ENCODE measurements at places on chromosomes 13 and 19.

- no peak for DNase-seq
Measured at GRCh38 chr13:45926741-45927140, 75.2 kb upstream of the SIAH3 start.

DNA sequence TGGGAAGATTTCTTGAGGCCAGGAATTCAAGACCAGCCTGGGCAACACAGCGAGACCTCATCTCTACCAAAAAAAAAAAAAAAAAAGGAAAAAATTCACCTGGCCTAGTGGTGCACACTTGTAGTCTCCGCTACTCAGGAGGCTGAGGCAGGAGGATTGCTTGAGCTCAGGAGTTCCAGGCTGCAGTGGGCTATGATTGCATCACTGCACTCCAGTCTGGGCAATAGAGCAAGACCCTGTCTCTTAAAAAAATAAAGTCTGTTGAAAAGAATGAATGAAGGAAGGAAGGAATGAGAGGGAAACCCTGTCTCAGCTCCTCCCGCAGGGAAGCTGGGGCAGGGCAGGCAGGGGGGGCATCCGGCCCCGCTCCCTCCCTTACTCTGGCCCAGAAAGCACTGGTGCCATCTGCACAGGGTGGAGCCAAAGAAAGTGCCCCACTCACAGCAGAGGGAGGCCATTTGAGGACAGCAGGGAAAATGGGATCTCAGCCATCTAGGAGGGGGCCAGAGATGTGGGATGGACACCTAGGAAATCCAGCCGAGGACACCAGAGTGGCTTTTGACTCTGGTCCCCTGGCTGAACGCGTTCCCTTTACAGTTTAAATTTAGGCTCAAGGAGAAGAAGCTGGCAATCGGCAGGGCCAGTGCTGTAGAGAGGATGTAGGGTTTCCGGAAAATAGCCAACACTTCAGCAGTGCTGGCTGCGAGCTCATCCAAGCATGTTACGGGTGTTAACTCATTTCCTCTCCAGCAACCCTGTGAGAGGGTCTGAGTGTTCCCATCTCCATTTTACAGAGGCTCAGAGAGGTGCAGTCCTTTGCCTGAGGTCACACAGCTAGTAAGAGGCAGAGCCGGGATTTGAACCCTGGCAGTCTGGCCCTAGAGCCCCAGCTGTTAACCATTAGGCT, 3.6 kb upstream of the HPN start:
- no peak for DNase-seq

DNA sequence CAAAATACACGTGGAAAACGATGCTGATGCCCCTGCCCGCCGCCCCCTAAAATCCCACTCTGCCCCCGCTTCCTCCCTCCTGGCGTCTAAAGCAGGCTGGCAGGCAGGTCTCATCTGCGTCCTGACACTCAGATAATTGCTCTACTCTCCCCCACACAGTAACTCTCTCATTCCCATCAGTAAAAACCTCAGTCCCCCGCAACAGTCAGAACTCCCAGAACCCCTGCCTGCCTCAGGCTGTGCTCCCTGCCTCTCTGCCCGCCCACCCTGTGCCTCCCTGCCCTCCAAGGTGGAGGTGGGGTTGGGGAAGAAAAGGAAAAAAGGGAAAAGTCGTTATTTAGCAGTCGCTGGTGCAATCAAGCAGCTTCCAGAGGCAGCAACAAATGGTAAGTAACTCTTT, 473.7 kb downstream of the EFNB2 start:
- DNase-seq, result no peak

GRCh38 chr13:113002206-113002912, 33.3 kb downstream of the MCF2L start:
- no peak for DNase-seq

DNA sequence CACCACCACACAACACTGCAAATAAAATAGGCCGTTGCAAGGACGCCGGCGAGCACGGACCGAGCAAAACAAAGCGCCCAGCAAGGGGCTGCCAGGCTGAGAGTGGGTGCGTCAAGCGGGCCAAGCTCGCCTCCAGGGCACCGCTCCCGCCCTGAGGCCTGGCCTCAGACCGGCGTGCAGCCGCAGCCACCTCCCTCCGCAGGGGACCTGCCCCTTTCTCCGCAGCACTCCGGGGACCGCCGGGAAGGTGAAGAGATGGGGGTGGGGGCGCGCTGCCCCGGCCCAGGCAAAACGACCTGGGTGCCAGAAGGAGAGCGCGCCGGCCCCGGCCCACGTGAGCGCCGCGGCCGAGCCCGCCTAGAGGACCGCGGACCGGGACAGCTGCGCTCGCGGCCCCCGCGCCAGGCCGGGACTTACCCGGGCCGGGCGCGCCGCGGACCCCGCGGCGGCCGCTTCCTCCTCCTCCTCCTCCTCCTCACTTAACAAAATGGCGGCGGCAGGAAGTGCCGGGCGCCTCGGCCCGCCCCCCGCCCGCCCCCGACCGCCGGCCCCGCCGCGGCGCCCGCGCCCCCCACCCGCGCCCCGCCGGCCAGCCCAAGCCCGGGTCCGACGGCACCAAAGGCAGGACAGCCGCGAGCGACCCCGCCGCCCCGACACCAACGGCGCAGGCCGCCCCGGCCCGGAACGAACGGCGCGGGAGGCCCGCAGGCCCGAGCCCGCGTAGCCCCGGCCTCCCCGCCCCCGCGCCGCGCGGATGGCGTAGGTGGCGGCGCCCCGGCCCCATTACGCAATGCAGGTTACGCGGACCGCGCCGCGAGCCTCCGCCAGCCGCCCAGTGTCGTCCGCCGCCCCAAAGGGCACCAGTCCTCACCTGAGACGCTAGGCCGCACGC, 674 bp downstream of the BRD4 start:
- peak; percentile 76 for DNase-seq

DNA sequence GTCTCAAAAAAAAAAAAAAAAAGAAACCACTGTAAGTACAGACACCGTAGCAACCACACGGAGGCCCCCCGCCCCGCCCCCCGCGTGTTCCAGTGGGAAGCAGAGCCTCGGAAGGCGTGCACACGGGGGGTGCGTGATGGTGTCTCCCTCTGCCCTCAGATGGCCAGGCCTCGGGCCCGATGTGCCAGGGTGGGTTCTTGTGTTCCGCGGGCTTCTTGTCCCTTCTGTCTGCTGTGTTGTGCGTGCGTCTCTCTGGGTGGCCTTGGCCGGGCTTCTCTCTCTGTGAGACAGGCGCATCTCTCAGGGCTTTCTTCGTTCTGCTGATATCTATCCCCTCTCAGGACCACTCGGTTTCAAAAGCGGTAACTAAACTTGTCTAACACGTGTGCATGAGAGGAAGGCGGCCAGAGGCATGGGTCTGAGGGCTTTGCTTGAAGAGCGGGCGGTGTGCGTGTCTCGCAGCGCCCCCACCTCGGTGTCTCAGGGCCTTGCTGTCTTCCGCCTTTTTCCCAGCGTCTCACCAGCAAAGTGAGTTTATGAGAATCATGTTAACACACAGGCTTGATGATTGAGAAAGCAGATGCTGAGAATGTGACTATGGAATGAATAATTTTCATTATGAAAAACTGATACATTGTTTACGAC, 12.6 kb downstream of the ATP11A start:
- no peak for DNase-seq

DNA sequence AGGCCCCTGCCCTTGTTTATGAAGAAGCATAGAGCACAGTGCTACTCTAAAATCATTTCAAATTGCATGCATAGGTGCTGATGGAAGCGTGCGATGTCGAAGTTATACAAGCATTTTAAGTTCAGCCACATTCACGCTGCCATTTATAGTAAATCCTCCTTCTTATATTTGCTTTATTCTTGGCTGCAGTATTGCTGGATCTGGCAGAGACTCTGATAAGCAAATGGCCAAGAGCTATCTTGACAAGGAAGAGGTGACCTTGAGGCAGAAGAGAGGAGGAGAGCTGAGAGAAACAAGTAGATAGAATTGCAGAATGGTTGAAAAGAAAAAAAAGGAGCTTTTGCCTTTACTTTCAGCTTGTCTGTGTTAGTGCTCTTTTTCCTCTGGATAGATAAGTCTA, 18.9 kb upstream of the MYO16 start:
- no peak for DNase-seq

DNA sequence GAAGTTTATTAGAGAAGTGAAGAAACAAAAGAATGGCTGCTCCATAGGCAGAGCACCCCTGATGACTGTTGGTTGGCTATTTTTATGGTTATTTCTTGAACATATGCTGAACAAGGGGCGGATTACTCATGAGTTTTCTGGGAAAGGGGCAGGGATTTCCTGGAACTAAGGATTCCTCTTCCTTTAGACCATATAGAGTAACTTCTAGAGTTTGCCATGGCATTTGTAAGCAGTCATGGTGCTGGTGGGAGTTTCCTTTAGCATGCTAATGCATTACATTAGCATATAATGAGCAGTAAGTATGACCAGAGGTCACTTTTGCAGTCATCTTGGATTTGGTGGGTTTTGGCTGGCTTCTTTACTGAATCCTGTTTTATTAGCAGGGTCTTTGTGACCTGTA, 38.7 kb upstream of the PCDH8 start:
- DNase-seq, result no peak

DNA sequence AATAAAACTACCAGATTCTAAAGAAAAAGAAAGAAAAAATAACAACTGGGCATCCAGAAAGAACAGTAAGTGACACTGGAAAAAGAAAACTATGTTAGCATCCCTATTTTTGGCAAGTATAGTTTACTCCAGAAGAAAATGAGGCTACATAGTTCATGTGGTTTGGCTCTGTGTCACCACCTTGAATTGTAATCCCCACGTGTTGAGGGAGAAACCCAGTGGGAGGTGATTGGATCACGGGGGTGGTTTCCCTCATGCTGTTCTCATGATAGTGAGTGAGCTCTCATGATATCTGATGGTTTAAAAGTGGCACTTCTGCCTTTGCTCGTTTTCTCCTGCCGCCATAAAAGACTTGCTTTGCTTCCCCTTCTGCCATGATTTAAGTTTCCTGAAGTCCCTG, 76.9 kb downstream of the ITGBL1 start:
- DNase-seq, result no peak

DNA sequence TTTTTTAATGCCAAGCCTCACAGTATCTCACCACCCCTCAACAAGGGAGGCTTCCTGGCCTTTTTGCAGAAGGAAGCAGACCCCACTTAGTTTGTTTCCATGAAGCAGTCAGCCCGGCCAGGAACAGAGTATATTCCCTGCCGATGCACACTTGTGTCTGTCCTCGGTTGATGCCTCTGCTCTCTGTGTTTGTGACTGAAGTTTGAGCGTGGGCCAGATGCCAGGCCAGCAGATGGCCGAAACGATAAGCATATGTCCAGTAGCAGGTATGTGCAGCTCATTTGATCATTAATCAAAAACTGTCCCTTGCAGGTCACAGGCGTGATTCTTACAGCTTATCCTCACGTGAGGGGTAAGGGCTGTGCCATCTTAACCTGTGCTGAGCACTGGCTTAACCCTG, 144.0 kb downstream of the IRS2 start:
- DNase-seq, result no peak

DNA sequence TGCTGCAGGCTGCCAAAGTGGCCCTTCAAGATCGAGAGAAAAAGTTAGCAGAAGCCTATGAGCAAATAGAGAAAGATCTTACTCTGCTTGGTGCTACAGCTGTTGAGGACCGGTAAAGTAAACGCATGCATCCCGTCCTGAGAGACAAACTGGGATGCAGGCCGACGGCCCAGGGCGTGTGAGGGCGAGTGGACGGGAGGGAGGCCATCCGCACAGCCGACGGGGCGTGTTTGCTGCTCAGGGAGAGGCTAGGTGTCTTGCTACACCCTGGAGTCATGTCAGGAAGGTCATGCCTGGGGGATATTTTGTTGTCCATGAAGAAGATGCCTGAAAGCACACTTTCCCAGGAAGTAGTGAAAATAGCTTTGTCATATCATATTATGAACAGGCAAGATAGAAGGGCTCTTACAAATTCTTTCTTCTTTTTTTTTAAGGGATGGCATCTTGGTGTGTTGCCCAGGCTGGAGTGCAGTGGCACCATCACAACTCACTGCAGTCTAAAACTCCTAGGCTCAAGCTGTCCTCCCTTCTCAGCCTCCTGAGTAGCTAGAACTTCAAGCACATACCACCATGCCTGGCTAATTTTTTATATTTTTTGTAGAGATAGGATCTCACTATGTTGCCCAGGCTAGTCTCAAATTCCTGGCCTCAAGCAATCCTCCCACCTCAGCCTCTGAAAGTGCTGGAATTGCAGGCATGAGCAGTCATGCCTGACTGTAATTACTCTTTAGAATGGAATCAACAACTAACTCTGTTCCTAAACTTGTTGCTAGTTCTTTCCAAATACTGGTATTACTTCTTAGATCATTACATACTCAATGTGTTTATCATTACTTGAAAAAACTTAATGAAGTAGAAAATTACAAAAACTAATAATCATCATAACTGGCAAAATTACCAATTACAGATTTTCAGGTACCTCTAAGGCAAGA, 117.6 kb upstream of the MCF2L start:
- DNase-seq, result no peak

DNA sequence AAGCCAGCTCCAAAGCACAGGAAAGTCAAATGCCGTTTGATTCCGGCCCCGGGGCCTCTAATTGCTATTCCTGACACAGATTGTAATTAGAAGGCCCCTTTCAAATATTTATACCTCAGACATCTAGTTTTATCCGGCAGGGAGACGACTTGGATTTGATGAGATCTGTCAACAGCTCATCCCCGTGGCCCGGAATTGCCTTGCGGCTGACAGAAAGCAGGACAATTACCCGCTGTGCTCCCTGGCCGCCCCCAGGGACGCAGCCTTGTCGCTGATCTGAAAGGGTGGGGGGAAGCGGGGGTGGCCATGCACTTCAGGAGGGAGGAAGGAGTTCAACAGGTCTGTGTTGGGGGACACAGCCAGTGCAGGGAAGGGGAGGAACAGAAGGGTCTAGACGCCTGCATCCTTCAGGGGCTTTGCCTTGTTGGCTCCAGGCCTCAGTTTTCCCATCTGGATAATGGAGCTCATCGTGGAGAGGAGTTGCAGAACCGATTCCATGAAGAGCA, 1.8 kb upstream of the SHD start:
- DNase-seq, result no peak

DNA sequence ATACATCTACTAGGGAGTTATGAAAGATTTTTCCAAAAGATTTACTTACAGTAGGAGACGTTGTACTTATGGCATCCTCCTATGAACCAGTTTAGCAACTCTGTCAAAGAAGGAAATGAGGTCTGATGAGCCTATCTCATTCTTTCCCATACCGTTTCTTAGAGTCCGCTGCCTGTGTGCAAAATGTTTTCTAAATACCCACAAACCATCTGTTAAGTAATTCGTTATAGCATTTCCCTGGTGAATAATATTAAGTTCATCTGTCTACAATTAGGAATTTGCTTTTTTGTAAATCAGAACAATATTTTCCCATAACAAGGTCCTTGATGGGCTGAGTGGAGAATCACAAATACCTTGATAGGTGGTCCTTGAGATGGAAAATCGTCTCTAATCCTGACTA, 178.8 kb upstream of the TMTC4 start:
- no peak for DNase-seq

GRCh38 chr13:53560556-53560955, 531.9 kb downstream of the OLFM4 start:
- no peak for DNase-seq

DNA sequence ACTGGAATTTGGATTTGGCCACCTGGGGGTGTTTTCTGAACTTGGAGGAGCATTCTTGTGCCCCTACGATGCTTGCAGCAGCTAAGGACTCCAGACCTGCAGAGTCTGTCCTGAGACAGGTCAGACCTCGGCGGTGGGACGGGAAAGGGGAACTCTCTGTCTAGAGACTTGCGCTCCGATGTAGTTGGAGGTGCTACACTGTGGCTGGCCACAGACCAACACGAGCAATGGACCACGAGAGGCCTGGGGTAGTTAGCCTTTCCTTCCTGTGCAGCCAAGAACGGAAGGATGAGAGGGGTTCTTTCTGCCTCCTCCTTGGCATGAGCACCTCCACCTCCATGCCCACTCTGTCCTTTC, 5.9 kb upstream of the GRAMD1A start:
- no peak for DNase-seq

Data from activated naive CD4-positive, alpha-beta T cell treated with anti-CD3 and anti-CD28 coated beads, Interleukin-2, amount 50 U/mL, for 72 hours (primary cell).